ENCODE measurements at places on chromosomes 5 and 9.

GRCh38 chr5:144464306-144464705, 293.6 kb downstream of the KCTD16 start:
- no peak for DNase-seq

GRCh38 chr5:83551821-83552220, 80.3 kb downstream of the VCAN start:
- DNase-seq, result no peak

- DNase-seq, result no peak
Observed at GRCh38 chr9:19174127-19174912, 47.0 kb upstream of the PLIN2 start.

GRCh38 chr5:9335754-9336495, 209.9 kb downstream of the SEMA5A start:
- no peak for DNase-seq

- DNase-seq, result no peak
Observed at GRCh38 chr9:76114144-76114543, 223.7 kb downstream of the PCSK5 start.

DNA sequence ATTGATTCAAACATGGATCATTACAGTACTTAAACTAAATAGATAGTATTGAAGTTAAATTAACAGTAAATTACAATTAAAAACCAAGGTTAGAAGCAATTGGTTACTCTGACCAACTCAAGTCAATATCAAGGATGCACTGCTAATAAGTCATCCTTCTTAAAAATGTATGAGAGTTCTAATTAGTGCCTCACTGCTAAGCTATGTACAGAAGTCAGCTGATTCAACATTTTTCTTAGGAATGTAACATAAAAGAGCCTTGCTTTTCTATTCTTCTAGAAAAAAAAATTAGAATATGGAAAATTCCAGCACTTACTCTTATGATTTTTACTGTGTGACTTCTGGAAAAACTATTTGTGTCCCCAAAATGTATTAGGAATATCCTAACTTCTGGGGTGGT, 75.7 kb upstream of the FBN2 start:
- DNase-seq, result no peak

GRCh38 chr5:137265457-137265856, 233.7 kb downstream of the SPOCK1 start:
- DNase-seq, result no peak

DNA sequence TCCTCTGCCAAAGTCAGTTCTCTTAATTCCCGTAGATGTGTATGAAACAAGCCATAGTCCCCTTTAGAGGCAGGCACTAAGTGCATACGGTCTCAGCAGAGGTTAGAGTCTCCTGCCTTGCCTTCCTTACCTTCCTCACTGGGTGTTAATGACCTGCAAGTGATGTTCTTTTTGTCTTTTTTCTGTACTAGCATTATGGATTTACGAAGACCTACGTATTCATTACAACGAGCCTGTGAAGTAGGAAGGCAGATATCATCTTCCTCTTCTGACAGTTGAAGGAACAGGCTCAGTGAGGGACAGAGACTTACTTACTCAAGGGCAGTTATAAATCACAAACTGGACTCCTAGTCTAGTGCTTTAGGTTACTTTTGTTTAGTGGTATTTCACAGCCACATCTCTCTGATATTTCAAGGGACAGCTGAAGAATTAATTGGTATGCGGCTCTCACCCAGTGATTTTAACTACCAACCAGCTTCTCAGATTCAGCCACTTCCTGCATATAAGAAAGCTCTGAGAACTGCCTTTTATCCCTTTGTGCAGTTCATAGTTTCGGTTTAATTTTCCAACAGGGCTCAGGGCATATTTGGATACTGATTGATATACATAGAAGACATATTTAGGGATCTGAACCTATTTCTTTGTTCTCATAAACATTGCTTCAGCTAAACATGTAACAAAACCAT, 85.1 kb upstream of the CKMT2 start:
- no peak for DNase-seq

DNA sequence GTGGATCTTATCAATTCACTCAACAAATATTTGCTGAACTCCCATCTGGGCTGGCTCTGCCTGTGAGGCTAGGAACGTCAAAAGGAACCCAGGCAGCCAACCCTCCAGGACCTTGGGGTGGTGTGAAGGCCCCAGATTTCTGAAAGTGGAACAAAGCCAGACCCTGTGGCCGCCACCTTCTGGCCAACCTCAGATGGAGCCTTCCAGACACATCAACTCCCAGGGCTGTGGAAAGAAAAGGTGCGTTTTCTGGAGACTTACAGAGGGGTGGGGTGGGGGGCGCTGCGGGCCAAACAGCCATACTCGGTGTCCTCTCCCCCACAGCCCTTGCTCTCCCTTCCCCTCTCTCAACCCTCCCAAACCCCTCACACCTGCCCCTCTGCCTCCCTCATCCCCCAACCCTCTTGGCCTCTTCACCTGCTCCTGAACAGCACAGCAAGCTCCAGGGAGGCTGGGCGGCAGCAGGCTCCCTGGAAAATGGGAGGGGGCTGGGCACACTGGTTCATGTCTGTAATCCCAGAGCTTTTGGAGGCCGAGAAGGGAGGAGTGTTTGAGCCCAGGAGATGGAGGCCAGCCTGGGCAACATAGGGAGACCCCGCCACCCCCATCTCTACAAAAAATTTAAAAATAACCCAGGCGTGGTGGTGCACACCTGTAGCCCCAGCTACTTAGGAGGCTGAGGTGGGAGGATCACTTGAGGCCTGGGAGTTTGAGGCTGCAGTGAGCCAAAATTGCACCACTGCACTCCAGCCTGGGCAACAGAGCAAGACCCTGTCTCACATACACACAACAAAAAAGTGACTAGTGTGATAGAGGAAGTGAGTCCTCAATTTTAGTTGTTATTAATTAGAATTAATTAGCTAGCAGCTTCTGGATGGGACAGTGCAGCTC, 45.0 kb upstream of the PRRC2B start:
- DNase-seq, result no peak

GRCh38 chr9:18398038-18398437, 75.9 kb upstream of the ADAMTSL1 start:
- DNase-seq, result no peak

DNA sequence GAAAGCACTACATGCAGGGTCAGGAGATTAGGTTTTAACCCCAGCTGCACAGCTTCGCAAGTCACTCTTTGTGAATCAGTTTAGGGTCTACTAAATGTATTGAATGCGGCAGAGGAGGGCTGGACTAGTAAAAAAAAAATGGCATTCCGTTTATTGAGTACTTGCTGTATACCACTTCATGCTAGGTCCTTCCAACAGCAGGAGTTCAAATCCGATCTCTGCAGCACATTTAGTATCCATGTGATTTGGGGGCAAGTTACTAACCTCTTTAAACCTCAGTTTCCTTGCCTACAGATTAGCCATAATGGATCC, 204.4 kb downstream of the SNCAIP start:
- DNase-seq, result no peak

- no peak for DNase-seq
Observed at GRCh38 chr9:68741704-68742332, 36.8 kb downstream of the PIP5K1B start.

Measured in stimulated activated CD8-positive, alpha-beta memory T cell treated with anti-CD3 and anti-CD28 coated beads, Interleukin-7, amount 100 ng/mL, for 1 hour (primary cell).